ENCODE measurements at places on chromosomes 7 and 10.

- H3K27me3 ChIP-seq, result no peaks in the 10 kb centered on the region
- H3K27ac ChIP-seq, result no peak overlapping the region
- no peak overlapping the region for H3K4me3 ChIP-seq
- H3K4me1 ChIP-seq, result no peaks in the 10 kb centered on the region
Measured at GRCh38 chr7:72035266-72035665, 376.9 kb downstream of the CALN1 start.

DNA sequence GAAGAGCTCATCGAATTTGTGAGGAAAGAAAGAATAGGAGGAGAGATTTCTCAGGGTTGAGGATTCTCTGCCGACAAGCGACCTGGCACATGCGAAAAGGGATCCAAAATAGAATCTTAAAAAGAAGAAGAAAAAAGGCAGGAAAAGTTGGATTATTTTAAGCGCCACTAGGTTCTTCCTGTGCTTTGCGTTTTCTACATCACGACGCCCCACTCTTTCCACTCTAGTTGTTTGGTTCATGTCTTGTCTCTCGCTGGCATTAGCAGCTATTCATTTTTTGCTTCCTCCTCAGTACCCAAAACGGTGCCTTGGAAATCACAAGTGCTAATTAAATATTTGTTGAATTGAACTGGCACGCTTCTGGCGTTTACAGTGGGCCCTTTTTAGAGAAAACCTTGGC, 674 bp upstream of the FRA10AC1 start:
- no peaks in the 10 kb centered on the region for H3K27me3 ChIP-seq
- no peak for DNase-seq
- H3K36me3 ChIP-seq, result no peaks in the 10 kb centered on the region

DNA sequence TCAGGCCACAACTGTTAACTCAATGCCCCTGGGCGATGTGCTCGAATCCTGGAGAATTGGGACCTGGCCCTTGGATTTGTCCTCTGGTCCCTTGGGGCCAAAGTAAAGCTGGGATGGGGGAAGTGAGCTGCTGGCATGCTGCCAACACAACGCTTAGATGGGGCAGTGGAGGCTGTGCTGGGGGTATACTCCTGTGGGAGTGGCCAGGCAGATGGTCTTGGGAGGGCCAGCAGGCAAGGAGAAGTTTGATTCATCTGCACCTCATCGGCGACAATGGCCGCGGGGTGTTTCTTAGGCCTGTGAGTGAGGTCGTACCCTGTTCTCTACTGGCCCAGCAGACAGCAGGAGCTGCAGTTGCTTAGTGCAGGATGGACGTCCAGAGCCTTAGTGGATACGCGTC, 139.0 kb upstream of the MTPN start:
- no peak for DNase-seq
- H3K4me1 ChIP-seq, result no peaks in the 10 kb centered on the region
- no peaks in the 10 kb centered on the region for H3K27me3 ChIP-seq
- no peak overlapping the region for H3K27ac ChIP-seq
- no peaks in the 10 kb centered on the region for H3K36me3 ChIP-seq
- H3K4me3 ChIP-seq, result no peak overlapping the region

GRCh38 chr7:94449151-94449725, 54.5 kb downstream of the COL1A2 start:
- H3K27me3 ChIP-seq, result no peaks in the 10 kb centered on the region
- H3K27ac ChIP-seq, result no peak overlapping the region

DNA sequence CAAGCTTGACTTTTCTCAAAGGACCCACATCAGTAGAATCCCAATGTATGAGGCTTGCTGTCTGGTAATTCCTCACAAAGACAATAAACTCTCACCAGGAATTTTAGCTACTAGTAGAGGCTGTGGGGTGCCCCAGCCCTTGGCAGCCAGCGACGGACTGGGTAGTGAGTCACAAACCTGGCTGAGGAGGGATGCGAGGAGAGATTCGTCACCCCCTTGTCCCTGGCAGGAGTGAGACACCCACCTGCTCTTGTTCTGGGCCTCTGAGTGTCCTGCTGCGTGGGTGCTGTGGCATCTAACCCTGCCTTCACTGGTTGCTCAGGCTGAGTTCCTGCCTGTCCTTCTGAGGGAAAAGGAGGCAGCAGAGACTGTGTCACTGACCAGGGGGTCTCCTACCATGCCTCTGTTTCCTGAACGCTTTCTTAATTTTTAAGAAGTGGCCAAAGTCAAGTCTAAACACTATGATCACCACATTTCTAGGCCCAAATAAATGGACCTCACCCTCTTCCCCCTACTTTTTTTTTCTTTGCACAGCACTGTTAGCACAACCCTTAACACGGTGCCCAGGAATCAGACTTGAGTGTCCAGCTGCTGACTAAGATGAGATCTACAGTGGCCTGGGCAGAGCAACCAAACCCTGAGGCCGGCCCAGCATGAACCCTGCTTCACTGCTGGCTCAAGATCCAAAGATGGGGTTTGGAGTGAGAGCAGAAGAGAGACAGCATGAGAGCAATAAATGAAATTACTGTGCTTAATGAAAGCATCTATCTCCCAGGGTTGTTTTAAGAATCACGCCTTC, 146.4 kb downstream of the ANLN start:
- no peaks in the 10 kb centered on the region for H3K27me3 ChIP-seq
- no peak overlapping the region for H3K4me3 ChIP-seq

GRCh38 chr10:29535778-29536453, 98.9 kb downstream of the SVIL start:
- no peak overlapping the region for H3K4me3 ChIP-seq
- no peaks in the 10 kb centered on the region for H3K27me3 ChIP-seq
- H3K36me3 ChIP-seq, result no peaks in the 10 kb centered on the region
- DNase-seq, result no peak
- H3K27ac ChIP-seq, result no peak overlapping the region

GRCh38 chr10:77973276-77973675, 46.7 kb upstream of the DLG5 start:
- peaks cover 5% of the 10 kb centered on the region for H3K4me1 ChIP-seq
- H3K4me3 ChIP-seq, result no peak overlapping the region
- no peak for DNase-seq
- H3K36me3 ChIP-seq, result peaks cover 9% of the 10 kb centered on the region
- H3K27me3 ChIP-seq, result no peaks in the 10 kb centered on the region

GRCh38 chr7:95646350-95646749, 50.0 kb upstream of the PDK4 start:
- no peak for DNase-seq
- H3K27ac ChIP-seq, result no peak overlapping the region
- no peaks in the 10 kb centered on the region for H3K4me1 ChIP-seq
- no peaks in the 10 kb centered on the region for H3K27me3 ChIP-seq
- no peaks in the 10 kb centered on the region for H3K36me3 ChIP-seq
